ENCODE measurements at places on chromosomes 5 and 9.

DNA sequence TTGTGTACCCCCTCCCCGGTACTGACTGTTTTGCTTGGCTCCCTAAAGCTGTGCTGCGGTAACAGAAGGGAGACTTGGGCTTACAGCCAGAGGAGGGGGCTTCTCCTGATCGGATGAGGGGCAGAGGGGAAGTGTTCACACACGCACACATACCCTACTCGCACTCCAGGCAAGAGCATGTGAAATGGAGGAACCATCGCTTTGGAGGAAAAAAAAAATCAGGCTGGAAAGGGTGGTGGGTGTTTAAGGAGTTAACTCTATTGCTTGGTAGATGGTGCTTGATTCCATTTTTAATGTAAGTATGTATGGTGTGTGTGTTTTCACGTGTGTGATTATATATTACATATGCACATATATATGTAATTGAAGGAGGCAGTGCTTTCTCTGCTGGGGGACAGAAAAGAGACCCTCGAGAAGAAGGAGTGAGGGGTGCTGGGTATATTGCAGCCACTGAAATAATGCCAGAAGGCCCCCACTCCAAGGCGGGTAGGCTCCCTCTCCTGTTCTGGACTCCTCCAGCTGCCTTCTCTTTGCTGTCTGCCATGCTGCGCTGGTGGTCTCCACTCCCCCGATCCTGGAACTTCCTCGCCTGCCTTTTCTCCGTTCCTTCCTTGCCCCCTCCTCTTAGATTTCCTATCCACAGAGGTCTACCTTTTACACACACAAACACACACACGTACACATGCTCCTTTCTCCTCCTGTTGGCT lies 721 bp downstream of the GRIA1 start:
- no peak for DNase-seq

- DNase-seq, result no peak
Measured at GRCh38 chr9:97075289-97075985, 36.5 kb upstream of the CTSV start.

DNA sequence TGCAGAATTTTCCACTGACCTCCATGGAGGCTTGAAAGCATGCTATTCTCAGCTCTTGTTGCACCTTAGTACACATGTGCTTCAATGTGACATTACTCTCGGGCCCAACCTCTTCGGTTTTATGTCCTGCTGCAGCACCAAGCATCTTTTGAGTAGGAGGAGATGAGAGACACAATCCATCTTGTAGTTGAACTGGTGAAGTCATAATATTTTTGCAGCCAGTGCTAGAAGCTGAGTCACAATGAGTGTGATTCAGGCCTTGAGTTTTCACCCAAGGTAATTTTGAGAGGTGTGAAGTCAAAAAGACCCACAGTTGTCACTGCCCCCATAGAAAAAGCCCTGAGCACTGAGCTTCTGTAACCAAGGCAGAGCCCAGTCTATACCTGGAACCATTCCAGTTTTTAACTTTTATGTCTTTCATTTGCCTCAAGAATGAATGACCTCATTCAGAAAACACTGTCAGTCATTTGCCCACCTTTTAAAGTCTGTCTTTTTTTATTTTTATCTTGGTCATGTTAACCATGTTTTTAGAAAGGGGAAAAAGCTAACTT lies 117.7 kb downstream of the ZNF462 start:
- no peak for DNase-seq

DNA sequence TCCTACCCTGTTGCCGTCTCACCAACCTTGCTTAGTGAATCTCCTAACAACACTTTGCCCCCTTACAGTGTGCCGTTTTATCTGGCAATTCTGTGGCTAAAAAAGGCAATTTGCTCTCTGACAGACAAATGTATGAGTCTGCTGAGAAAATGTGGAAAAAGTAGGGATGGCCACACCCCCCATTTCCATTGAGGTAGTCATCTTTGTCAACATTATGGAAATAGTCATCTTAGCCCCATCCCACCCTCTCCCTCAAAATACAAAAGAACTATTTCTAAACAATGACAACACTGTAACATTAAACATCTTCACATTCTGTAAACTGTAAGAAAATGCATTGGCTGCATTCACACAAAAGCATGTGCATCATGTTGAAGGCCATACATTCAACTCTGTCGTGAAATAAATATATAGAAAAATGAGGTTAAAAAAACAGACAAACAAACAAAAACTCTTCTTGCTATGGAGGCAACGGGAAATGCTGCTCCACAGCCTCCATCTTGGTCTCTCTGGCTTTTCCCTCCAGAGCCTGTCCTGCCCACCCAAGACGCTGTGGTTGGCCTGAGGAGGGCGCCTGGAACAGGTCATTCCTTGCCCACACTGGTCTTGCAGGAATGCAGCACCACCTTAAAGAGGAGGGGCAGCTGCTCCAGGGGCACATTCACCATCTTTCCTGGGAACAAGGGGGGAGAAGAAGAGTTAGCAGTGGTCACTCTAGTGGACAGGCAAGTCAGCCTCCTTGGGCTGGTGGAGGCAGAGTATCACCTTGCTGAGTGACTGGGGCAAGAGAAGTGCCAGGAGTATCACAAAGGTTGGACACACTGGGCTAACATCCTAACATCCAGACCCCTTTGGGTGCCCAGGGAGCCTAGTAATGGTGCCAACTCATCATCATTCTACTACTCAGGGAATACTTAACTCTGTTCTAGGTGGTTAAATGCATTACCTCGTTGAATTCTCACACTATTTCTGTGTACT lies 15.2 kb upstream of the NR5A1 start:
- no peak for DNase-seq
